ENCODE measurements at places on chromosomes 13 and 19.

GRCh38 chr19:2578391-2578890, 102.5 kb downstream of the GADD45B start:
- H3K4me3 ChIP-seq, result no peak overlapping the region
- H3K27ac ChIP-seq, result no peak overlapping the region
- DNase-seq, result peak; percentile 34
- peaks cover 5% of the 10 kb centered on the region for H3K27me3 ChIP-seq
- H3K4me1 ChIP-seq, result peaks cover 12% of the 10 kb centered on the region

DNA sequence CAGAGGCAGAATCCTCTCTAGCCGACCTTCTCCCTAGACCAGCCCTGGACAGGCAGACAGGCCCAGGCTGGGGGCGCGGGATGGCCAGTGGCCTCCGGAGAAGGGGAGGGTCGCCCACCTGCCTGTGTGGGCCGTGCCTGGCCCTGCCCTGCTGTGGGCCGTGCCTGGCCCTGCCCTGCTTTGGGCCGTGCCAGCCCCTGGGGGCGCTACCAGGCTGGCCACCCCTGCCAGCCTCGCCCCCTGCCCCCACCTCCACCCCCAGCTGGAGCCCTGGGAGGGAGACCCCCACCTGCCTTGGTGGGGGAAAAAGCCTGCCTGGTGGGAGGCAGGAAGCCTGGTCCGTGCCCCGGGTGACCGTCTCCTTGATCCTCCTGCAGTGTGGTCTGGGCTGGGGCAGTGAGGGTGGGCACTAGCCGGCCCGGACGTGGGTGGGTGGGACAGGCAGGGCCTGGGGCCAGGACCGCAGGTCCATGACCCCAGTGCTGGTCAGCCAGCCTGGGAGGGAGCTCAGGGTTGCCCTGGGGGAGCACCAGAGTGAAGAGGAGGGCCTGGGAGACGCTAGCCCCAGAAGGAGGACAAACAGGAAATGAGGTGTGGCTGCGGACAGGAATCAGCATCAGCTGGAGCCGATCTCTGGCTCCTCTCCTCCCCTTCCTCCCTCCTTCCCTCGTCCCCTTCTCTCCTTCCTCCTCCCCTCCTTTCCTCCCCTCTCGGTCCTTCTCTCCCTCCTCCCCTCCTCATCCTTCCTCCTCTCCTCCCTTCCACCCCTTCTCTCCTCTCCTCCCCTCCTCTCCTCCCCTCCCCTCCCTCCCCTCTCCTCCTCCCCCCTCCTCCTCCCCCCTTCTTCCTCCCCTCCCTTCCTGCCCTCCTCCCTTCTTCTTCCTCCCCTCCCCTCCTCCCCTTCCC, 5.1 kb upstream of the MKNK2 start:
- peak overlapping the region; percentile 69 for H3K27ac ChIP-seq
- no peak overlapping the region for H3K4me3 ChIP-seq
- no peaks in the 10 kb centered on the region for H3K36me3 ChIP-seq
- no peaks in the 10 kb centered on the region for H3K27me3 ChIP-seq
- DNase-seq, result no peak

GRCh38 chr19:13008926-13009787, 13.9 kb downstream of the NFIX start:
- no peak for DNase-seq
- no peak overlapping the region for H3K27ac ChIP-seq
- no peaks in the 10 kb centered on the region for H3K36me3 ChIP-seq
- H3K4me1 ChIP-seq, result peaks cover 21% of the 10 kb centered on the region
- H3K4me3 ChIP-seq, result no peak overlapping the region

GRCh38 chr13:109426690-109426990, 359.7 kb downstream of the IRS2 start:
- H3K36me3 ChIP-seq, result no peaks in the 10 kb centered on the region
- H3K4me3 ChIP-seq, result no peak overlapping the region
- H3K4me1 ChIP-seq, result no peaks in the 10 kb centered on the region
- no peak for DNase-seq
- H3K27me3 ChIP-seq, result no peaks in the 10 kb centered on the region

GRCh38 chr19:28553764-28554163, 659.2 kb downstream of the UQCRFS1 start:
- no peaks in the 10 kb centered on the region for H3K36me3 ChIP-seq
- no peak overlapping the region for H3K27ac ChIP-seq
- DNase-seq, result no peak
- H3K27me3 ChIP-seq, result no peaks in the 10 kb centered on the region
- H3K4me3 ChIP-seq, result no peak overlapping the region
- peaks cover 11% of the 10 kb centered on the region for H3K4me1 ChIP-seq

DNA sequence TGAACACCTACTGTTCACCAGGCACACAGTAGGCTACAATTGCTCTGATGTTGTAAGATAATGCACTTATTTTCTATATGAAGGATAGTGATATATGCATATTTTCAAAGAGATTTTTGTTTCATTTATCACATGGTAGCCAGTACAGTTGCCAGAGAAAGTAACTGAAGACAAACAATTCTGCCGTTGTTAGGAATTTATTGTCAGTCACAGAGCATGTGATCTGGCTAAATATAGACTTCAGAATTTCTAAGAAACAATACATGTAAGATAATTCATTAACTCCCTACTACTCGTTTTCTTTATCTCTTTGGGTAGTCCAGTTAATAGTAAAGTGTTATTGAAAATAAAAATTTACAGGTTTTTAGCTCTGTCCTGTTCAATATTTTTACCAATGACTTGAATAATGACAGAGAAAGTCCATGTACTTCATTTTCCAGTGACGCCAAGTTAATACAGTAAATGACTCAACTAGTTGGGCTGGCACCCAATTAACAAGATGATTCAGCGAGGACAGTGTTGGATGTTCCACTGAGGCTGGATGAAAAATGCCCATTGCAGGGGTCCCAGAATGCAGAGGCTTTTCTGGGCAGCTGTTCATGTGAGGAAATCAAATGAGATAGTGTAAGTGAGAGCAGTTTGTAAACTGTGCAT, 35.6 kb downstream of the GJA3 start:
- no peak for DNase-seq
- no peaks in the 10 kb centered on the region for H3K36me3 ChIP-seq
- H3K27ac ChIP-seq, result no peak overlapping the region
- H3K4me3 ChIP-seq, result no peak overlapping the region
- H3K27me3 ChIP-seq, result peaks cover 15% of the 10 kb centered on the region
- peaks cover 10% of the 10 kb centered on the region for H3K4me1 ChIP-seq

- H3K36me3 ChIP-seq, result no peaks in the 10 kb centered on the region
- no peak for DNase-seq
- no peak overlapping the region for H3K27ac ChIP-seq
- no peak overlapping the region for H3K4me3 ChIP-seq
Measured at GRCh38 chr13:106526738-106527444, 8.6 kb downstream of the EFNB2 start.

DNA sequence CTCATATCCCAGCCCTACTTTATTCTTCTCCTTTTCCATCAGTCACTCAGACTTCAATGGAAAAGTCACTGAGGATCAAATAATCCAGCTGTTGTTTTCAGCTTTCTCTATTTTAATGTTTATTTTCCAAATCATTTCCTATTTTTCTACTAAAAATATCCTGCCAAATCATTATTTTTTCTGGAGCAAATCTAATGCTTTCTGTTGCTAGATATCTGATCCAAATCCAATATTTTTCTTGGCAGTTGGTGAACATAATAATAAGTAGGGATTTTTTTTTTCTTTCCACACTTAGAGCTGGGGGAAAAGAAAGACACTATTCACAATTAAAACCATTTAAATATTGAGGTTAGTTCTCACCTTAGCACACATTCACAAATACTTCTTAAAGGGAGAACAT, 656.1 kb downstream of the DACH1 start:
- H3K36me3 ChIP-seq, result no peaks in the 10 kb centered on the region
- no peak overlapping the region for H3K4me3 ChIP-seq
- H3K27ac ChIP-seq, result no peak overlapping the region
- H3K4me1 ChIP-seq, result no peaks in the 10 kb centered on the region
- DNase-seq, result no peak
- no peaks in the 10 kb centered on the region for H3K27me3 ChIP-seq

GRCh38 chr19:34353546-34353945, 11.4 kb upstream of the GPI start:
- no peak for DNase-seq
- no peak overlapping the region for H3K27ac ChIP-seq
- H3K36me3 ChIP-seq, result peaks cover 3% of the 10 kb centered on the region
- no peak overlapping the region for H3K4me3 ChIP-seq
- no peaks in the 10 kb centered on the region for H3K27me3 ChIP-seq
- peaks cover 31% of the 10 kb centered on the region for H3K4me1 ChIP-seq

DNA sequence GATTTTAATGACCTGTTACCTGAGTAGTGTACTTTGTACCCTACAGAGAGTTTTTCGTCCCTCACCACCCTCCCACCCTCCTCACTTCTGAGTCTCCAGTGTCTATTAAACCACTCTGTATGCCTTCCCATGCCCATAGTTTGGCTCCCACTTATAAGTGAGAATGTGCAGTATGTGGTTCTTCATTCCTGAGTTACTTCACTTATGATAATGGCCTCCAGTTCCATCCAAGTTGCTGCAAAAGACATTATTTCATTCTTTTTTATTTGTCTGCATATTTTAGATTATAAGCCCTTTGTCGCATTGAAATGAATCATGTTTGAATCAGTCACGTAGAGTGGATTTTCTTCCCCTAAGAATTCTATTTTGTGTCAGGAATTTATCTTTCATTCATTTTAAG, 12.2 kb upstream of the HTR2A start:
- no peaks in the 10 kb centered on the region for H3K27me3 ChIP-seq
- H3K4me1 ChIP-seq, result no peaks in the 10 kb centered on the region
- DNase-seq, result no peak
- H3K27ac ChIP-seq, result no peak overlapping the region
- H3K4me3 ChIP-seq, result no peak overlapping the region

DNA sequence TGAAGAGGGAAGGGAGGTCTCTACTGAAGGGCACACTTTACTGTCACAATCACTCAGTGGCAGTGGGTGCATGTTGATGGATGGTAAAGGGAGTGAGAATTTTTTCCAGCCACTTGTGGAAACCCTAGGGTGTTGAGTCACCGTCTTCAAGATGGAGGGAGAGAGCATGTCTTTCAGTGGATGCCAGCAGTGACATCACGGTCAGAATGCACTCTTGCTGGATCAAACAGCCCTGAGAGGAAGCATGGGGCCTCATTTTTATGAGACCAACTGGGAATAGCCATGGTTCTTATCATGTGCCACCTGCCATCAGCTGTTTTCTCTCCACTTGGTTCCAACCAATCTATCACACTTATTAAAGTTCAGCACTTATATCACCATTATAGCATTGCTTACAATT, 182.5 kb downstream of the KCNRG start:
- DNase-seq, result no peak
- H3K36me3 ChIP-seq, result no peaks in the 10 kb centered on the region
- H3K4me1 ChIP-seq, result no peaks in the 10 kb centered on the region
- H3K27ac ChIP-seq, result no peak overlapping the region
- H3K27me3 ChIP-seq, result no peaks in the 10 kb centered on the region
- no peak overlapping the region for H3K4me3 ChIP-seq

DNA sequence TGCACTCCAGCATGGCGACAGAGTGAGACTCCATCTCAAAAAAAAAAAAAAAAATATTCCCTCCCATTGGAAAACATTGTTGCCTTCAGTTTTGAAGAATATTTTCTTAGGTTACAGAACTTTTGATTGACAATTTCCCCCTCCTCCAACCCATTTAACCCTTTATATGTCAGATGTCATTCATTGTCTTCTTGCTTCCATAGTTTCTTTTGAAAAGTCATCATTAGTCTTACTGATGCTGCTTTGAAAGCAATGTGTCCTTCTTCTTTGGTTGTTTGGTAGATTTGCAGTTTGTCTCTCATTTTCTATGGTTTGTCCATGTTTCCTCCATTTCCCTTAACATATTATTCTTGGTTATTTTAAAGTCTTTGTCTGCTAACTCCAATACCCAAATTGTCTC, 25.4 kb downstream of the ZNF558 start:
- no peak overlapping the region for H3K27ac ChIP-seq
- H3K36me3 ChIP-seq, result peaks cover 21% of the 10 kb centered on the region
- H3K4me3 ChIP-seq, result no peak overlapping the region
- H3K4me1 ChIP-seq, result no peaks in the 10 kb centered on the region
- no peaks in the 10 kb centered on the region for H3K27me3 ChIP-seq

- peak overlapping the region; percentile 87 for H3K4me3 ChIP-seq
- peak; percentile 82 for DNase-seq
- H3K27ac ChIP-seq, result peak overlapping the region; percentile 92
- H3K4me1 ChIP-seq, result peaks cover 61% of the 10 kb centered on the region
- no peaks in the 10 kb centered on the region for H3K27me3 ChIP-seq
- peaks cover 9% of the 10 kb centered on the region for H3K36me3 ChIP-seq
Measured at GRCh38 chr19:35899547-35900214, 659 bp downstream of the NFKBID start.

GRCh38 chr19:14818588-14818987, 16.4 kb downstream of the OR7A5 start:
- no peaks in the 10 kb centered on the region for H3K36me3 ChIP-seq
- no peaks in the 10 kb centered on the region for H3K4me1 ChIP-seq
- H3K27ac ChIP-seq, result no peak overlapping the region
- no peaks in the 10 kb centered on the region for H3K27me3 ChIP-seq
- no peak overlapping the region for H3K4me3 ChIP-seq
- no peak for DNase-seq

GRCh38 chr19:3003046-3003445, 25.7 kb downstream of the TLE6 start:
- no peak for DNase-seq
- H3K27ac ChIP-seq, result no peak overlapping the region
- H3K27me3 ChIP-seq, result no peaks in the 10 kb centered on the region

GRCh38 chr13:32013181-32013580, 18.4 kb upstream of the FRY start:
- H3K27ac ChIP-seq, result no peak overlapping the region
- DNase-seq, result no peak
- no peaks in the 10 kb centered on the region for H3K4me1 ChIP-seq
- no peaks in the 10 kb centered on the region for H3K36me3 ChIP-seq
- no peak overlapping the region for H3K4me3 ChIP-seq

DNA sequence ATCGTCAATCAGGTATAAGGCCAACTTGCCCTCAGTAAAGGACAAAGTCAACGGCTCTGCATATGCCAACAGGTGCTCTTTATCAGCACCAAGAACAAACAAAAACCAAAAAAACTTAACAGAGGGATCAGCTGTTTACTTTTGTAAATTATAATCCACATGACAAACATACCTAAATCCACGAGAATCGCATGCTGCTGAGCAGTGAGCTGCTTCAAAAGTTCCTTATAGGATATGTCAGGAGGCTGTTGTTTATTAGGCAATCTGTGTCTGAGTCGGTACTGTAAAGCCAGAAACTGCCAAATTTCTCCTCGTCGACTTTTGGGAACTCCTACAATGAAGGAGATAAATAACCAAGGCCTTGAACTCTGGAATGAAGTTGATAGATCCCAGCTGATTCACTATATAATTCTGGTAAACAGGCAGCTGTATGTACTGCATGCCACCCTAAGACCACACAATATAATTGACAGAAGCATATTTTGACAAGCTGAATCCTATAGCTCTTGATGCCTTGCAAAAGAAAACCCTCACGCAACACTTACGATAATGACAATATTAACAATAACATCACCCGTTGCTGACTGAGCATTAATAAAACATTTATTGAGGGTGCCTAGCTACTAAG, 179.8 kb downstream of the TBC1D4 start:
- no peaks in the 10 kb centered on the region for H3K27me3 ChIP-seq
- no peak overlapping the region for H3K4me3 ChIP-seq

GRCh38 chr13:28401303-28402056, 93.4 kb downstream of the FLT1 start:
- H3K4me1 ChIP-seq, result no peaks in the 10 kb centered on the region
- no peak overlapping the region for H3K27ac ChIP-seq
- no peak for DNase-seq
- no peaks in the 10 kb centered on the region for H3K36me3 ChIP-seq
- H3K4me3 ChIP-seq, result no peak overlapping the region

GRCh38 chr13:23637829-23638228, 67.6 kb downstream of the TNFRSF19 start:
- DNase-seq, result no peak
- no peaks in the 10 kb centered on the region for H3K4me1 ChIP-seq
- no peaks in the 10 kb centered on the region for H3K36me3 ChIP-seq
- H3K4me3 ChIP-seq, result no peak overlapping the region
- H3K27ac ChIP-seq, result no peak overlapping the region

Measured in CD8-positive, alpha-beta memory T cell (primary cell).